Karpas-422 (cell line): ENCODE measurements at places on chromosomes 4 and X. TPM values are rescaled to one million over a fixed set of nuclear protein-coding genes. Genes with fewer than 3 reads are reported as not detected.

GRCh38 chr4:186037692-186038658 is 31.0 kb upstream of the TLR3 start:
- peak; percentile 83 for DNase-seq

- no peak for DNase-seq
Measured at GRCh38 chrX:11193035-11193469, 81.9 kb downstream of the HCCS start.

DNA sequence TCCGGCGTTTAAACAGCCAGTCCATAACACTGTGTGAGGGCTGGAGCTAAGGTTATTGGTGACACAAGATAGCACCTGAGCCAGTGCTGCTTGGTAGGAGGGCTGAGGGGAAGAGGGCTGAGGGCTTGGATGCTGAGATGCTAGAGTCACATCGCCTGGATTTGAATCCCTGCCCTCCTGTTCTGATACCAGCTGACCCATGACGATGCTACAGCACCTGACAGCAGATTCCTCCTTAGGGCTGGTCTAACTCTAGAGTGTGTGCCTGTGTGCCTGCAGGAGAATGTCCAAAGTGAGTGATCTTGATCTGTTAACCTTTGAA is 102.5 kb downstream of the PTTG2 start:
- no peak for DNase-seq

GRCh38 chr4:92099861-92100260 is 203.9 kb upstream of the GRID2 start:
- DNase-seq: no peak

- no peak for DNase-seq
Measured at GRCh38 chr4:47413521-47413920, 50.0 kb downstream of the COMMD8 start.

DNA sequence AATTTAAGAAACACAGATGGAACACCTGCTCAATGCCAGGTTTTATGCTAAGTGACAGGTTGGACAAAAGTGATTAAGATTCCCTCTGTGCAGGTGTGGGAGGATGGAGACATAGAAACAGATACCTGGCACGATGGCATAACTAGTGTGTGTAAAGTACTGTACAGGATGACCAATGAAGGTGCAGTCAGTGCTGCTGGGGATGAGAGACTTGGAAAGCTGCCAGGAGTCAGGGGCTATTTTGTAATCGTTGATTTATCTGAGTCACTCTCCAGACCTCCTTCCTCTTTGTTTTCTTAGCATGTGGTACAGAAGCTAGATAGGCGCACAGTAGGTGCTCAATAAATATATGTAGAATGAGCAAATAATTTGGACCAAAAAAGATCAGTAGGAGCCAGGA is 58.2 kb downstream of the CWH43 start:
- no peak for DNase-seq

GRCh38 chr4:8380511-8381415 is 59.8 kb downstream of the ACOX3 start:
- no peak for DNase-seq

GRCh38 chr4:30833206-30833605 is 113.0 kb downstream of the PCDH7 start:
- DNase-seq: no peak

- no peak for DNase-seq
Measured at GRCh38 chr4:95190751-95191436, 357.9 kb downstream of the UNC5C start.

- DNase-seq: no peak
Measured at GRCh38 chrX:80602036-80602860, 182.0 kb downstream of the TENT5D start.

DNA sequence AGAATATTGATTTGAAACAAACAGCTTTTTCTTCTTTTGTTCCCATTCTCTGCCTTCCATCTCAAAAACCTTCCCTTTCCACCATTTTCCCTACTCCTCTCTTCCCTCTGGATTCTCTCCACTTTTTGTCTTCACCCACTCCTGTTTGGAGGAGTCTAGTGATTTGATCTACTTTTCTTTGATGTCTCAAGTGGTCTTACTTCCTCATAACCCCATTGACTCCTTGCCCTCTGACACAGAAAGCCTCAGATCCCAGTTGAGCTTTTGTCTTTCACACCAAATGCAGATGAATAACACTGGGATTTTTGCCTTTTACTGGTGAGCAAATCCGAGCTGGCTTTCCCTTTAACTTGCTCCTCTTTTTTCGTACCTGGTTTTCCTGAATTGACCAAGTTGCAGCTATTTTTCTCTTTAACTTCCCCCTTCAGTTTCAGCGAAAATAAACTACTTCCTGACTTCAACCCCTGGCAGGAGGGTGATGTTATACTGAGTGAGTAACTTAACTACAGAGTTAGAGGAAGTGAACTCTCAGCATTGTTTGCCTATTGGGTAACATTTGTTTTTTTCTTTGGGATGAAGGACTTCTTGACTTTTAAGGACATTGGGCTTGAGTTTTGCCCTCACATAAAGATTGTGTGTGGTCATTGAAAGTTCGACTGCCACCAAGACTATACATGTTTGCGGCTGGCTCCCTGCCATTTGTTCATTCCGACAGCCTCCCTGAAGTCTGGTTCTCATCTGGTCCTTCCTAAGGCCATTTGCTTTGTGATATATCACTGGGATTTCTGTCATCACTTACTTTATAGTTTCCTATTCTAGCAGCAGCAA is 392.8 kb upstream of the NR3C2 start:
- DNase-seq: no peak

GRCh38 chrX:74505437-74505836 is 84.1 kb downstream of the SLC16A2 start:
- no peak for DNase-seq

- DNase-seq: no peak
Measured at GRCh38 chrX:110863883-110864282, 68.3 kb upstream of the CHRDL1 start.

DNA sequence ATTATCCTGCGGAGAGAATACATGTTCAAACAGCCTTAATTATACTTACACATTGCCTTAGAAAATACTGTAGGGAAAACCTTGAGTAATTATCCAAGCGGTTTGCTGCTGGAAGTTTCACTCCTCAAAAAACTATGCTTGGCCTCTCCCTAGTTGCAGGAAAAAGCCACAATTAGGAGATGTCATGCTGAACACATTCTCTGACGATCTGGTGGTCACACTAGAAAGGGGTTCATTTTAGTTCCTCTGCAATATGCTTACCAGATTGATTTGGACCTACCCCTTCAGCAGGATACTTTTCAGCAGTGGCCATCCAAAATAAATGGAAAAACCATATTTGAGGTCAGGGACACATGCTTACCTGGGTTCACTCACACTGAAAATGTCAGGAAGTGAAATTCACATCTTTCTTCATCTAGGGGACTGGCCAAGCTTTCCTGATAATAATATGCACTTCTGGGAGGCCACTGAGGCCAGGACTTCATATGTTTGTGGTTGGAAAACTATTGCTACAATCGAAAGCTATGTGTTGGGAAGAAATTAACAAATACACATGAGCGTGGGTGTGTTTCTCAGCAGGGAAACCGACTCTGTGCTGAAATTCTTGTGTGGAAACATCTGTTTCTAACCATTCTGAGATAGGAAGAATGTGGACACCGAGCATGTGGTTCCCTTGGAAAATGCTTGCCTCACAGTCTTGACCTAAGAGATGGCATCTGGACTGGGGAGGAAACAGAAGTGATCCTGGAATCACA is 68.8 kb downstream of the ATXN3L start:
- DNase-seq: no peak

DNA sequence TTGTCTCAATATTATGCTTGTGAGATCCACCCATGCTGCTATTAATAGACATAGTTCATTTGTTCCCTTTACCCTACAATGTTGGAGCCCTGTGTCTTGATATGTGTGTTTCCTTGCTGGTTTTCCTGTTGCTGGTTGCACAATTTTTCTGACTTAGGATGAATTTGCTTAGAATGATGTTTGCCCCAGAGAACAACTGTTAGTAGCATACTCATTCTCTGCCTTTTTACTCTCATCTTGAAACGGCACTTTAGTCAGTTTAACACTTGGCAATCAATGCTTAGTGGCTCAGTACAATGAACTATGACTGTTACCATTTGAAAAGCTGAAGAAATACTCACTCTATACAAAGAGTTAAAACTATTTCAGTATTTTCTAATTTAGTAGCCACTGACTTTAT is 158.8 kb upstream of the NDST4 start:
- DNase-seq: no peak

Gene STATH
- total RNA-seq: not detected in 2 replicates

Gene GUF1
- total RNA-seq: 13.5 and 20.5 TPM in 2 replicates

Gene SLC38A5
- total RNA-seq: not detected in 2 replicates

Gene SULT1B1
- total RNA-seq: not detected in 2 replicates

Gene TLR10
- total RNA-seq: 48.5 and 142 TPM in 2 replicates

Gene SPANXN3
- total RNA-seq: not detected in 2 replicates

Gene POLA1
- total RNA-seq: 22.4 and 26.7 TPM in 2 replicates

Gene CXorf49
- not detected in 2 replicates for total RNA-seq
